ENCODE measurements at places on chromosomes 6 and 20.

- DNase-seq, result no peak
These were observed 19.8 kb downstream of the HLA-E start for GRCh38 chr6:30508890-30509736.

GRCh38 chr20:20761301-20761700 is 48.9 kb upstream of the RALGAPA2 start:
- no peak for DNase-seq

- no peak for DNase-seq
These were observed 14.7 kb downstream of the UQCC2 start for GRCh38 chr6:33696548-33697518.

GRCh38 chr20:34083781-34084180 is 28.3 kb downstream of the EIF2S2 start:
- DNase-seq, result no peak

DNA sequence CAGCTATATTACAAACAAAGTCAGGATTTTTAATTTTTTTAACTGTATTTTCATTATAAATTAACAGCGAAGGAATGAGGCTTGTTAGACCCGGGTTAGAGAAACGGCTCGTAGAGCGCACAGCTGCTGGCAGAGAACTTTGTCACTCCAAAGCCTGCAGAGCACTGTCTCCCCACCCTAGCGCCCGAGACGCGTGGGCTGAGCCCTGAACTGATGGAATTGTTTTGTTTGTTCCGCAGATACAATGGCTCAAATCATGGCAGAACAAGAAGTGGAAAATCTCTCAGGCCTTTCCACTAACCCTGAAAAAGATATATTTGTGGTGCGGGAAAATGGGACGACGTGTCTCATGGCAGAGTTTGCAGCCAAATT is 810 bp downstream of the LAMP5 start:
- DNase-seq, result no peak

GRCh38 chr6:89555806-89556205 is 82.7 kb downstream of the LYRM2 start:
- DNase-seq, result no peak

Measured in AG09309 (cell line).